Uterine smooth muscle cell (primary cell): ENCODE measurements at places on chromosomes 7 and 10. TPM values are rescaled to one million over a fixed set of nuclear protein-coding genes. Genes with fewer than 3 reads are reported as not detected.

The KIAA1217 gene
- total RNA-seq = 2.7 and 3.4 TPM in 2 replicates

The KCNMA1 gene
- total RNA-seq = 169 and 183 TPM in 2 replicates

The NUTM2A gene
- 0.62 TPM in 1 of 2 replicates, not detected in the other for total RNA-seq

The PI4K2A gene
- total RNA-seq = 27.4 and 31.5 TPM in 2 replicates

The RAMP3 gene
- not detected in 2 replicates for total RNA-seq

The ABLIM1 gene
- total RNA-seq = 7.5 and 12.2 TPM in 2 replicates

The UNCX gene
- not detected in 2 replicates for total RNA-seq

The CALN1 gene
- not detected in 2 replicates for total RNA-seq

The GIMAP8 gene
- under 0.01 and 0.12 TPM in 2 replicates for total RNA-seq

The CALML3 gene
- not detected in 2 replicates for total RNA-seq

The PON1 gene
- not detected in 2 replicates for total RNA-seq

The SPDYE3 gene
- total RNA-seq = not detected in 2 replicates

The MRC1 gene
- under 0.01 and 0.12 TPM in 2 replicates for total RNA-seq

The UBTD1 gene
- 25.6 and 31.2 TPM in 2 replicates for total RNA-seq

The RPEL1 gene
- under 0.01 and 0.11 TPM in 2 replicates for total RNA-seq

The RBP4 gene
- not detected in 2 replicates for total RNA-seq
